ENCODE measurements at places on chromosomes 7 and 10. TPM values are rescaled to one million over a fixed set of nuclear protein-coding genes. Genes with fewer than 3 reads are reported as not detected.

DNA sequence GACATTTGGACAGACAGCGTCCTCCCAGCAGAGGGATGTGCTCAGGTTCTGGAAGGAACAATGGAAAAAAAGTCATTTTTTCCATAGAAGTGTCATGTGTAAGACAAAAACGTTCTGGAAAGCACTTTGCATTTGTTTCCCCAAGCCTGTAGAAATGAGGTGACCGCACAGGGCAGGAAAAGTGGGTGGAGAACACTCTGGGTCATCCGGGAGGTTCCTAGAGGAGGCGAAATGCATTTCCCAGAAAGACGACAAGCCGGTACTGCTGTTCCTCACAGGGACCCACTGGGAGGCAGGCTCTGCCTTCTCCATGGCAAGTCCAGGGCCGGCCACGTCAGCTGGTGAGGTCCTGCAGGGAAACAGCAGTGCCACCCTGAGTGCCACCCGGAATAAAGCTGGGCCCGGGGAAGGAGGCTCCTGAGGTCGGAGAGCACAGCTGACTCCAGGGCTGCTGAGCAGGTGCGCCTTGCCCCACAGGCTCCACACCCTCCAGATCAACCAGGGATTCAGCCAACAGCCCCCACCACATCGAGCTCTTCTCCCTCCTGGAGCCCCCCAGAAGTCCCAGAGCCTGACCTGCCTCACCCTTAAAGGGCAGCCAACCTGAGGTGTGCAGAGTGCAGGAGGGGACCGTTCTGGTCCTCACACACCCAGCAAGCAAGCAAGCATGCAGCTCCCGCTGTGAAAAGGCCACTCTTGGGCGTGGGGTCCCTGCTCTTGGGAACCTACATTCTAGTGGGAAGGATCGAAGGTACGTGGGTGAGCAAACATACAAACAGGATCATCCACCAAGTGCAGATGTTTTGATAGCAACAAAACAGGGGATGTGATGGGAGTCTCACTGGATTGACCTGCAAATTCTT lies 28.8 kb upstream of the INPP5A start:
- DNase-seq: no peak

- DNase-seq: no peak
Observed at GRCh38 chr10:92702301-92702916, 12.7 kb downstream of the HHEX start.

DNA sequence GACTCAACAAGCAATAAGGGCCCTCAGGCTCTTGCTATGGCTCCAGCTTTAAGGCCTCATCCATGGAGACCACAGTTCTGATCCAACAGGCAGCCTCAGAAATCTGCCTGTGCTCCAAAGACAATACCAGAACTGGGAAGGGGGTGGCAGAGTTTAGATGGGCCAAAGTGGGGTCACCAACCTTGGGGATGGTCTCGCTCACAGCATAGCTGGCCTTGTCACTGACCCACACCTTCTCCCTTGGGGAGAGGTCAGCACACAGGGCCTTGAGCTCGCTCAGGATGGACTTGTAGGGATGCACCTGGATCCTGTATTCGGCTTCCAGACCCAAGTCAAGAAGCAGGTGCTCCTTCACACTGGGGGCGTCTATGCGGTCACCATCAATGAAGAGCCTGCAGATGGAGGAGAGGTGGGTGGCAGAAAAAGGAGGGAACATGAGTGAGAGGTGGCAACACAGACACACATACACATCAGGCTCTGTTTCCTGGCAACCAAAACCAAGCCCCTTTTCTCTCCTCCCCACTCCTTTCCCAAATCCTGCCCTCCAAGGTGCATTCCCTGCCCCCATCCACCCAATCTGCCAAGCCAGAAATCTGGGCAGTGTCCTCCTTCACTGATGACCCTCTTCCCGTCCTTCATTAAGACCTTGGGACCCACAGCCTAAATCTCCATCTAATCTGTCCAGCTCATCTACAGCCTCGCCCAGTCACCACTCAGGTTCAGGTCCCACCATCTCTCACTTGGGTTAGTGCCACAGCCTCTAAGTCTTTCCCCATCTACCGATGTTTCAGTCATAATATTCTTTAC lies 40.9 kb downstream of the XPNPEP1 start:
- DNase-seq: no peak

DNA sequence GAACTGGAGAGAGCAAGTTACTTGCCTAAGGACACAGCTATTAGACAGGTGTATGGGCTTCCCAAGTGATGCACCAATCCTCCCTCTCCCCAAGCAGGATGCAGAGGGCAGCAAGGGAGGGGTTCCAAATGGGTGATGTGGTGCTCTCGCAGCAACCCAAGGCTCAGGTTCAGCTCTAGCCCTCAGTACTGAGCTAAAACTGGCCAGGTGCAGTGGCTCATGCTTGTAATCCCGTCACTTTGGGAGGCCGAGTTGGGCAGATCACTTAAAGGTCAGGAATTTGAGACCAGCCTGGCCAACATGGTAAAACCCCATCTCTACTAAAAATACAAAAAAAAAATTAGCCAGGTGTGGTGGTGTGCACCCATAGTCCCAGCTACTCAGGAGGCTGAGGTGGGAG lies 40.7 kb downstream of the GPRIN2 start:
- DNase-seq: no peak

GRCh38 chr7:45971661-45972175 lies 50.6 kb upstream of the IGFBP3 start:
- no peak for DNase-seq

DNA sequence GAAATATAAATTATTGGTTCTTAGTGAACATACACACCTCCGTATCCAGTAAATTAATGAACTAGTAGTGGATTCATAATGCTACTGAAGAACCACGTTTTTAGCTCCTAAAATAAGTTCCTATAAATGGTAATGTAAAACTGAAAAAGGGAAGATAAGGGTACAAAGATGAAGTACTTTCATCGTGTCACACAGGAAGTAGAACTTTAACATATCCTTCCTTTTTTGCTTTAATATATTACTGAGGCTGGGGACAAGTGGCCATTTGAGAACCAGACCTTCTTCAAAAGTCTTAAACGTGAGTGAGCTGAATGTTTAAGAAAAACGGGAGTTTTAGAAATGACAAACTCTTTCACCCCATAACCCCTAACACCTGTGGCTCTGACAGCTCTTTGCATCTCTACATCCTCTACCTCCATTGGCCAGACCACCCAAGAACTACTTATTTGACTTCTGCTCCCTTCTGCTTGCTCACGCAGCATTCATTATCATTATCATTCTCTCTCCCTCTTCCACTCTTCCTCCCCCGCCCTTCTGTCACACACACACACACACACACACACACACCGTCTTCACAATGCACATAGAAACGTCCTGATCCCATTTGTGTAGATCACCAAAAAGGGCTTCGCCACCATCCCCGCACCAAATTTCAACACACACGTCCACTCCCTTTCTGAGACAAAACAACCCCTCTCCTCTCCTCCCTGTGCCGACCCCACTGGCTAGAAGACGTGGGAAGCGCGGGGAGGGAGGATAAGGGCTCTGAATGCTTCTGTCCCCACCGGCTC lies 677 bp downstream of the SKAP2 start:
- no peak for DNase-seq

DNA sequence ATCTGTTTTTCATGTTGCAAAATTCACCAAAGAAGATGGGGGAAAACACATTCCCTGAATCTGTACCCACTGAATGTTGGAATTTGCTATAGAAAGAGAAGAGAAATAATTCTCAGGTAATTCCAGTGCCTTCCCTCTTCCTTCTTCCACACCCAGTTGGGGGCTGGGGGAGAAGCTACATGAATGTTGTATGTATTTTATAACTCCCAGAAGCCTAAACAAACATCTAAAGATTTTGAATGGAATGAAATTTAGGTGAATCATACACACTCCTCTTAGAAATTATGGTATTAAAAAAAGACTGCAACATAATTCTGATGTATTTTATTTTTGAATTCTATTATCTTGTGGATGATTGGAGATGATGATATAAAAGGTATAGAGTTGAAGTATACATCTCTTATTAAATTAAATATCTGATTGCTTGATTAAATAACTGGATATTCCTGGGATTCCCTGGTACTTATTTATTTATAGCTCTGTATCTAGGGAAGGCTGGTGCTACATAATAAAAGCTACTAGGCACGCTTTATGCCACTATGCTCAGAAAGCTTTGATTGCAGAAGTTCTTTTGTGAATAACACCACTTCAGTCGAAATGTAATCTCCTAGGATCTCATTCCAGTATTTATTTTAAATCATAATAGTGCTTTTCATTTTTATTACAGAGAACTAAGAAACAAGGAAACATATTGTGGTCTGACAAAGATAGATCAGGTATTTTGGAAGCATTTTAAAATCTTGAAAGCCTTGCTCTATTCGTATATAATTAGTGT lies 98.5 kb downstream of the MCU start:
- DNase-seq: no peak

GRCh38 chr7:154698726-154699291 lies 304.1 kb downstream of the PAXIP1 start:
- no peak for DNase-seq

DNA sequence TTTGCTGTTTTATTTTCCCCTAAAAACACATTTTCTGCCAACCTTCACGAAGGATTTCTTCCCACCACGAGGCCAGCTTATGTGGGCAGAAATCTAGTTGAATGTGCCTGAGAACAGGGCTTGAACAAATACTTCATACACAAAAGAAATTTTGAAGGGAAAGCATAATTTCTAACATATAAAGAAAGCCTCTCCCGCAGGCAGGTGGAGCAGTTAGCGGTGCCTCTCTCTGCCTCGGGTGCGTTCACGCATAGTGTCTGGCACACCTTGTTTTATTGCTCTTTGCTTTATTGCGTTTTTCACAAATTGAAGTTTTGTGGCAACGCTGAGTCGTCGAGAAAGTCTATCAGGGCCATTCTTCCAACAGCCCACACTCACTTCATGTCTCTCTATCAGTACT lies 7.0 kb upstream of the CSGALNACT2 start:
- no peak for DNase-seq

DNA sequence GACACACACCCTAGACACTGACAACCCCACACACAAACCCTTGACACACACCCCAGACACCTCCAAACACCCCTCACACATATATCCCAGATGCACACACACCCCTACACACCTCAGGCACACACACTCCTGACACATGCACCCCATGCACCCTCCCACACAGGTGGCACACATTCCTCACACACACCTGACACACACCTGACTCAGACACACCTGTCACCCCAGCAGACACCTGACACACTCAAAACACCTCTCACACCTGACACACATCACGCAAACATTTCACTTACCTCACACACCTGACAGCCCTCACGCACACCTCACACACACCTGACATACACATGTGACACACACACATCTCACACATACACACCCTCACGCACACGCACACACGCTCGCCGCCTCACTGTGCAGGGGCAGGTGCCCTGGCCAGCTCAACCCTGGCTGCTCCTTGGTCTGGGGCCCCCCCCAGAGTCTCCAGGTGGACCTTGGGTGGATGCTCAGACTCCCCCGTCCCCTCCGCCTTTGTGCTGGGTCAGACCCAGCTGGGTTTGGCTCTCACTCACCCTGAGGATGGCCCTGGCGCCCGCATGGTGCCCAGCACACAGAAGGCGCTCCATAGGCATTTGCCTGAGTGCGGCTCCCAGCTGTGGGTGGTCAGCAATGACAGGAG lies 3.1 kb upstream of the CALY start:
- DNase-seq: no peak

DNA sequence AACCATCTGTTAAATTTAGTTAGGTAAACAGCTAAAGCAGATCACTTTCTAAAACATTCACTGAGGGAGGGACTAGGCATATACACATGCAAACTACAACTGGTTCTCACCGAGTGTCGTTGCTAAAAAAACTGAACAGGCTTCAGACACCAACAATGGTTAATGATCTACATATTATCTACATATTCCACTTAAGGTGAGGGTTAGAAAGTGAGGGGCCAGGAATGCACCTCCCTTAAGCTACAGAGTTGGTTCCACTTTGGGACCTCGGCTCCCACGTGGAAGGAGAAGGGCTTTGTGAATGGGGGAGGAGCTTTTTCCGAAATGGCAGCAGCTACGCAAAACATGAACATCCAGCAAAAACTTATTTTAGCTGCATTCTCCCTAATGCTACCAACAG lies 5.8 kb downstream of the CTBP2 start:
- DNase-seq: no peak

- no peak for DNase-seq
Observed at GRCh38 chr10:44911081-44911540, at the start of gene TMEM72. Gene TMEM72, plus strand, starts transcription at chr10:44911337. Its CDS starts 176 bp downstream, at chr10:44911513.

- DNase-seq: no peak
Observed at GRCh38 chr7:5481241-5482019, 57.8 kb upstream of the TNRC18 start.

DNA sequence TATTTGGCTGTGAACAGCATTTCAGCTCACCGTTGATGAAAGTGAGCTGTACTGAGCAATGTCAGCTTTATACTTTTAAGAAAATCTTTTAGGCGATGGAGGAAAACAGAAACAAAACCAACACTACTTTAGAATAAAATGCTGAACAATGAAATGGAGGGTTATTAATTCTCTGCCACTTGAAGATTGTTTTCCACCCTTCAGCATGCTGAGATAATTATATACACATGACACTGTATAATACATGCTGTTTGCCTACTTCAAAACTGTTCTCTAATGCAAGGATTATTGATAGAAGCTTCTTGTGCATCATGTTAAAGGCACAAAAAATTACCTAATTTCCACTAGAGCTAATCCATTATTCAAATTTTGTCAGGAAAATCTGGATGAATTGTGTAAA lies 66.8 kb downstream of the CACNA2D1 start:
- no peak for DNase-seq

DNA sequence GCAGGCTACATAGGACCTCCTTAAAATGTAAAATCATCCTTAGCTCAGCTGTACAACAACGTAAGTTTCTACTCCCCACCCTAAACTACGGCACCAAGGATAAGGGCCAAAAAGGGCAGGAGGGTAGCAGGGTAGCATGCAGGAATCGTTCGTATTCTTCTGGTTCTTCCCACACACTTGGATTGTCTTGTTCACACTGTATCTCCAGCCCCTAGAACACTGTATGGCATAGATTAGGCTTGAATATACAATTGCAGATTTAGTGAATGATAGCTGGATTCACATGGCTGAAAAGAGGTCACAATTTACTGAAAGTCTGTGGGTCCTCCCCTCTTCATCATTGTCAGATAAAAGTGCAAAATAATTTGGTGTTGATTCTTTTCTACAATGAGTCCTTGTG lies 28.2 kb upstream of the PRKAR2B start:
- no peak for DNase-seq

GRCh38 chr7:149856583-149856982 lies 17.2 kb upstream of the ATP6V0E2 start:
- DNase-seq: no peak

DNA sequence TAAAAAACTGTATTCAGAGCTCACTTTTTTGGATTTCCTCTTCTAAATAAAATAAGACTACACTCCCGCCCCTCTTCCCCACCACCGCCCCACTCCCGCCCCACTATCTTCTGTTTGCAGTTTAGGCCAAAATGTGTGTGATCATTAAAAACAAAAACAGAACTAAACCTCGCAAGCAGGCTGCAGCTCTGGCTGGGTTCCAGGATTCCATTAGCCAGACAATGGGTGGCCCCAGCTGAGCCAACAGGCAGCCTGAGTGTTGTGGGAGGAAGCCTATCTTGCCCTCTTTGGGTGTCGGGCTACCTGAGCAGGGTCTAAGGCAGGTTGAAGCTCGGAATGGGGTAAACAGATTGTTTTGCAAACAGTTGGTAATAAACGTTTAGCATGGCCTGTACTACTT lies 41.7 kb downstream of the ARL4A start:
- DNase-seq: no peak

TAS2R40 gene
- not detected for total RNA-seq

UNCX gene
- not detected for total RNA-seq

HABP2 gene
- not detected for total RNA-seq

INHBA gene
- 0.12 TPM for total RNA-seq

NAT16 gene
- total RNA-seq: not detected

All from T-helper 17 cell (primary cell).